ENCODE measurements at places on chromosomes 2 and 18.
A peak's percentile ranks its signal among the peaks of the same experiment; 100 is the strongest.

DNA sequence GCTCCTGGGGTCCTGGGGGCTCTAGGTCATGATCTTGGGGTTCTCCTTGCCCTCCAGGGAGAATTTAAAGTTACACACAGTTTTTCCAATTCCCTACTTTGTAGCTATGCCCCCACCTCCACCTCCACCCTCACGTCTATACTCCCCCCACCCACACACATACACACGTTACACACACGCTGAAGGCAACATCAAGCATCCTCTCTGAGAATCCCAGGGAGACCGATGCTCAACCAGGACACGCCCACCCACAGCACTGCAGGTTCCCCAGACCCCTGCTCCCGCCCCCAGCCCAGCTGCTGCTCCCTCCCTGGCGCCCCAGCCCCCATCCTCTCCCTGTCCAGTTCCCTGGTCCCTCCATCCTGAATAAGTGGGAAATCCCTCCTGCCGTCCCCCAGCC lies 6.4 kb upstream of the TNS1 start:
- no peak for DNase-seq

- no peak for DNase-seq
These were observed 39.4 kb upstream of the RND3 start for GRCh38 chr2:150526827-150527226.

GRCh38 chr2:211085056-211085680 lies 528.8 kb downstream of the CPS1 start:
- no peak for DNase-seq

DNA sequence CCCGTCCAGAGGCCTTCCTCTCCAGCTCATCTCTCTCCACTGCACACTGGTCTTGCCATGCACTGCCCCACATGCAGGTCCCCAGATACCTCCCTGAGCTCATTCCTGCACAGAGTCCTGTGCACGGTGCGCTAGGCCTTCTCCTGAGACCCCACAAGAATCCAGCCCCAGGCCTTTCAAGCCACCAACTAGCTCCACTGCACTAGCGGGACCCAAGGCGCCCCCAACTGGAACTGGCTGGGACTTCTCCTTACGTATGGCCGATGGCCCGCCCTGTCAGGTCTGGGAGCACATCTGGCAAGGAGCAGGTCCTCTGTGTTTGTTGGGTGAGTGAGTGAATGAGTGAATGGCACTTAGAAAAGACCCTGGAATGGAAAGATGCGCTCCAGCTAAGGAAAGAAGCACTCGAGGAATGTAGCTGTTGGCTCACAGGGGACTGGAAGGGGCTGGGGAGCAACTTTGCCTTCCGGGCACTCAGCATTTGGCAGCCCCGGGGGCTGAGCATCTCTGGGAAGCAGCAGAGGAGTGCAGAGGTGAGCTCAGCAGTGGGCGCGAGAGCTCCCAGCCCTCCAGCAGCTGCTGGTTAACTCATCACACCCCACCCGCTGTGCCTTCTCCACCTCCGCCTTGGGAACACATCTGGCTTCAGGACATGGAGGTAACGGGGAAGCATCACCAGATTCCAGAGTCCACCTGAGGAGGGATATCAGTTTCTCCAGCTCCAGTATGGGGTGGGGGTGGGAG lies 223.1 kb downstream of the GLI2 start:
- peak; percentile 68 for DNase-seq

DNA sequence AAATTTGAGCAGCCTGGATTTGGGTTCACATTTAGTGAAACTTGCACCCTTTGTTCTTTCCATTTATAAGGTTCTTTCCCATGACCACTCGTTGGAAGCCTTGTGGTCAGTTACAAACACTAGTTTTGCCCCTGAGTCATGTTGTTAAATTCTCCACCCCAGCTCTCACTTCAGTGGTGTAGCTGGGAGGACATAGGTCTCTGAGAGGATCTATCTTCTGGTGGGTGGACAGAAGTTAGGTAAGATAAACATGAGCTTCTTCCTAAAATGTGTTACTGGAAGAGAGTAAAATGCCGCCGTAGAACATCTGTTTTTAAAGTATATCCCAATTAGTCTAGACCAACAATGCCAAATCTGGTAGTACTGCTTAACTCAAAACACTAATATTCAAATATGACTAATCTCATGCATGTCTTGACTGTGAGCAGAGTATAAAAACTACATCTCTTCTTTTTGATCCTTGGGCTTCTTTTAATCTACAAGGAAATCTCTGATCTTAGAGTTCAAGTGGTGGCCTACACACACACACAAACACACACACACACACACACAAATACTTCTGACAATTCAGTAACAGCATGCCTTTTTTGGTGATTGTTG lies 162.6 kb upstream of the FN1 start:
- DNase-seq = no peak

DNA sequence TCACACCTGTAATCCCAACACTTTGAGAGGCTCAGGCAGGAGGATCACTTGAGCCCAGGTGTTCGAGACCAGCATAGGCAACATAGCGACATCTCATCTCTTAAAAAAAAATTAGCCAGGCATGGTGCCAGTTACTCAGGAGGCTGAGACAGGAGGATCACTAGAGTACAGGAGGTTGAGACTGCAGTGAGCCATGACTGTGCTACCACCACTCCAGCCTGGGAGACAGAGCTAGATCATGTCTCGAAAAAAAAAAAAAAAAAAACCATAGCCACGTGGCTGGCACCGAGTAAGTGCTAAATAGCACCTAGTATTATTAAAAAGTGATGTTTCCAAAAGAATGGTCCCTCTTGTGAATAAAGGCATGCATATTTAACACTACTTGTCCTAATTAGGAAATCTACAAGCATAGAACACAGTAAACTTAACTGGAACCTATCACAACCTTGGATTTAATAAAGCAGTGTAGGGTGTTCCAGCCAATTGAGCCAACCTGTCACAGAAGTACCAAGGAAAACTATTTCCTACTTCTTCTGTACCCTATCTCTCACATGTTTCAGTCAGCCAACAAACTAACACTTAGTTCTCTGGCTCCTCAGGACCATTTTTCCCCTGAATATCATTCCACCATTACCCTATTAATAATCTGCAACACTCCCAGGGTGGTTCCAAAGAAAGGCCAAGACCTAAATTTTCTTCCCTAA lies 8.8 kb downstream of the RAB1A start:
- DNase-seq = no peak

GRCh38 chr2:15591373-15591691 lies 336 bp upstream of the DDX1 start:
- no peak for DNase-seq

DNA sequence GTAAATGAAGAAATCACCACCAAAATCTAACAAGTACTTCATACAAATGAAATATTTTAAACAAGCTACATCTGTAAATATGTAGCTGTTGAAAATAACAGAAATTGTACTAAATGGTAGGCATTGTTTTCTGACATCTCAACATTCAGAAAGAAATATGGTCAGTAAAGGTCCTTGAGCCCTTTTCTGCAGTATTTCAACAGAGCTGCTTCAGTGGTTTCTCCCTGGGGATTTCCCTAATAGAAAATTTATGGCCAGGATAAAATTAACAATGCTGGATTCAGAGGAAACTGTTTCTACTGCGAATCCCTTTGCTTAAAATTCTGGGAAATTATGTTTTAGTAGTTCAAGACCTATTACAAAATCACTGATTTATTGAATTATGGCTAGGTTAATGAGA lies 256.6 kb downstream of the PIEZO2 start:
- DNase-seq = no peak

- DNase-seq = no peak
These were observed 136.0 kb upstream of the ITGB6 start for GRCh38 chr2:160336105-160336504.

GRCh38 chr2:199811346-199811745 lies 39.6 kb downstream of the FTCDNL1 start:
- DNase-seq = no peak

DNA sequence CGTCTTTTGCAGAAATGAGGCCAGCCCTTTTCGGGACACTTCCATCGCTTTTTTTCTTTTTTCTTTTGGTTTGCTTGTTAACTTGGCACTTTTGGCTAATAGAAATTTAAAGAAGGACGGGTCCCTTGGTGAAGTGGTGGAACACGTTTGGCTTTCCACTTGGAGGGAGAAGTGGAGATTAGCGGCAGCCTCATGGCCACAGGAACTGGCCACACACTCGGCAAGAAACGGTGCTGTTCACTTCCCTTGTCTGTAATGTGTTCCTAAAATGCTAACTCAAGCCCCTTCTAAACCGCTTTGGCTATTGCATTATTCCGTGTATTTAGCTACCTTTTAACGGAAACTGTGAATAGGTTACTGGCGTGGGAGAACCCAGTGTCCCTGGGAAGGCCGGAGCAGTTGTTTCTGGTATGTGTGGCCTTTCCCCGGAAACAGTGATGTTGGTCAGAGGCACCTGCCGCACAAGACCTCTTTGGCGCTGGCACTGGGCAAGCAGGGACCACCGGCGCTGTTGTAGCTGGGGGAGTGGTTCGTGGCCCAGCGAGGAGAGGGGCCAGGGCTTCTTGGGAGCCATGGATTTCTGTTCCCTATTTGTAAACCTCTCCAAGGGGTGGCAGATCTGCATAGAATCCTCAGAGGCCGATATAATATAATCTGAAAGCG lies 981 bp downstream of the RAMP1 start:
- DNase-seq = no peak

DNA sequence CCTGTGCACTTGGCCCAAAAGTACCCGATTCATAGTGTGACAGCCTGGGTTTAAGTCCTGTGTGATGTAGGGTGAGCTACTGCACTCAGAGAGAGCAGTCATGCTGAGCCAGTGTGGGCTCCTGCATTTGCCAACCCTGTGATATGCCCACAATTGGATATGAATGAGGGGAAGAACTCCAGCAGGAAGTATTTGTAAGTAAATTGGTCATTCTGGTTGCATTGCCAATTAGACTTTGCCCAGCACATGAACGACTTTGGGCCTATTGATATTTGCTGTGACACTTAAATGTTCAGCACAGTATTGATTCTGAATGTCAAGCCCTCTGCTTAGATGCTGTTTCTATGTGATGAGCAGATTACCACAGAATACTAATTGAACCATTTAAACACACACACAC lies 570.9 kb downstream of the PIK3C3 start:
- no peak for DNase-seq

DNA sequence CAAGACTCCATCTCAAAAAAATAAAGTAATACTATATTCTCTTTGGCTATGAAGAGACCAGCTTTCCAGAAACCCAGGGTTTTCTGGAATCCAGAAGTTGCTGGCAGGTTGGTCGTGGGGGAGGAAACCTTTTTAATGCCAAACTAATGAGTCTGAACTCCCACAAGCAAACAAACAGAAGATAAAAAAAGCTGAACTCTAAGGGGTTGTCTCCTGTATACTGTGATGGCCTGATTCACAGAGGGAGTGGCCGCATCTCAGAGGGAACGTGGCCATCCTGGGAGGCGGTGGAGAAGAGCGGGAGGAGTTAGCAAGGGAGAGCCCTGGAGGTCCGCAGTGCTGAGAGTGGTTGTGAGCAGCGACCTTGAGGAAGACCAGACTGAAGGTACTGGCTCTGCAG lies 36.1 kb downstream of the LIMS1 start:
- DNase-seq = no peak

DNA sequence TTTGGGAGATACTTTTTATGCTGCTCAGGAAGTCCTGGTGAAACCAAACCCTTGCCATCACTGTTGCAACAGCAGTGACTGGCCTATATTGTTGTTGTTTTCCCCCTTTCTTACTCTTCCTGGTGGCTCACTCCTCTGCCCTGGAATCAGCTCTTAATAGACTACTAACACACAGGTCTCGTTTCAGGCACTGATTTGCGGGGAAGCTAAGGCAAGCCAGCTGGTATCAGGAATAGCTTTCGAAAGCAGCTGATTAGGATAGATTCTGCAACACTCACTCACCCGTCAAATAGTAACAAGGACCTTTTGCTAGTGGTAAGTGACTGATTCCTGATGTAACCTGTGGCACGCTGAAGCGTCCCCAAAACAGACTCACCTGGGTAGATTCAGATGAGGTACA lies 360.4 kb downstream of the PLCL1 start:
- no peak for DNase-seq

GRCh38 chr2:65054749-65055421 lies 1.3 kb upstream of the CEP68 start:
- no peak for DNase-seq

DNA sequence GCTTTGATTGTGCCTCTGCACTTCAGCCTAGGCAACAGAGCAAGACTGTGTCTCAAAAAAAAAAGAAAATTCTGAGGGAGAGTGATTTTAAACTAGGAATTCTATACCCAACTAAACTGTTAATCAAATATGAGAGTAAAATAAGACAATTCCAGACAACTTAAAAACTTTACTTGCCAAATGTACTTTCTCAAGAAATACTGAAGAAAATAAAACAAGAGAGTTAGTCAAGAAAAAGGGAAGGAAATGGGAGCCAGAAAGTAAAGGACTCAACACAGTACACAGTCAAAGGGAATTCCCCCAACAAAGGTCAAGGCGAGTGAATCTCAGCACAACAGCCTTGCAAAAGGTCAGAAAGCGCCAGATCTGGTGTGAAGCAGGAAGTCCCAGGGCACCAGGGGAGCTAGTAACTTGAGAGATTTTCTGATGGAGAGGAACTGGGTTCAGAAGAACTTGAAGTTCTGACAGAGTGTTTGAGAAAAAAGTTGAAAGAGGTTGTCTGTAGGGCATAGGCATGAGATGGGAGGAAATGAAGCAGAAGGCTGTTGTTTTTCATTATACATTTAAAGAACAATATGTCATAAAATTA lies 22.6 kb upstream of the TBC1D8 start:
- no peak for DNase-seq

All from endothelial cell (in vitro differentiated cells).